ENCODE measurements at places on chromosomes 4 and X.

GRCh38 chr4:157425897-157426296, 205.4 kb downstream of the GRIA2 start:
- no peak for DNase-seq

DNA sequence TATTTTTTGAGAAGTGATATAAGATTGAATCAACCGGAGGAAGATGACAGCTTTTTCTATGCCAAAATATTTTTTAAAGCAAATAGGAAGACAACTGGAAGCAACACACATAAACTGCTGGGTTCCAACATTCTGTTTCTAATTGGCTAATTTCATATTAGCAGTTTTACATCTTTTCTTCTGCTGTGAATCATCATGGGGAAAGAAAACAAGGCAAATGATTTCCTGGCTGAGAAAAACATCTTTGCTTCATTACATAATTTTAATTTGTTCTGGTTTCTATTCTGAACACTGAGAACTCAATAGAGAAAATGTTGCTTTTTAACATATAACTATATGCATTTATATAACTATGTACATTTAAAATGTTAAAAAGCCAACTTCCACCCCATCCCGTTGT, 2518.5 kb downstream of the ARAP2 start:
- no peak for DNase-seq

- no peak for DNase-seq
Measured at GRCh38 chr4:185865901-185866328, 53.9 kb upstream of the SORBS2 start.

GRCh38 chrX:112677167-112677566, 2.6 kb downstream of the LHFPL1 start:
- DNase-seq = no peak

GRCh38 chr4:94545296-94545695, 93.6 kb downstream of the PDLIM5 start:
- DNase-seq = no peak

DNA sequence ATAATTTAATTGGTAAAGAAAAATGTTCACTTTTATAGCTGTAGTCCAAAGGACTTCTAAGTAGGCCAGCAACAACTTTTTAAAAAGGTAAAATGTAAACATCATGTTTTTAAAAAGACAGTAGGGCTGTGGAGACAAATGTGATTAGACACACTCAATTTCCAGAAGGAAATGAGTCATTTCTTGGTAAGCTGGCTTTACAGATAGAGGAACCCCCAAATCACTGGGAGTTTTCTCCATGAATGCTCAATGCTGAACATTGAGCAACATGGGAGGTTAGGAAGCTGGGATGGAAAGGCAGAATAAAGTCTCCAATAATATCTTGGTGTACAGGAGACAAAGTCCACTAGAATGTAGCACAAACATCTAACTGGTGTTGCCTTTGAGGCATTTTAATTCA, 121.3 kb downstream of the NWD2 start:
- DNase-seq = no peak

DNA sequence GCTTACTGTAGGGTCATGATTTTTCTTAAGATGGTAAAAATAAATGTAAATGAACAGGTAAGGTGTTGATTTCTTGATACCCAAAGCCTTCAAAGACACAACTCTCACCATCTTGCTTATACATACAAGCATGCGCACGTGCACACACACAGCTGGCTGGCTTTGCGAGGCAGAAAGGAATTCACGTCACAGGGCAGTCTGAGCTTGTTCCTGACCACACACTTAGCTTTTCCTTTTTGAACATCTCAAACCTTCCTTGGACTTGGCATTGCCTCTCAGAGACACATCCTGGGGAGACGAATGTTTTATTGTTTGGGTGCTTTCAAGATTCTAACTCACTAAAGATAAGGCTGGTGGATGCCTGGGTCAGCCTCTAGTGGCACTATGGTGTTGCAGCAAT, 175.0 kb downstream of the NHS start:
- DNase-seq = no peak

- DNase-seq = no peak
Measured at GRCh38 chr4:77177199-77177598, 20.2 kb downstream of the CCNG2 start.

GRCh38 chr4:184890499-184890898, 64.7 kb upstream of the ACSL1 start:
- no peak for DNase-seq

GRCh38 chr4:175504318-175504717, 307.7 kb downstream of the GPM6A start:
- no peak for DNase-seq

- no peak for DNase-seq
Measured at GRCh38 chr4:87087015-87087414, 133.4 kb downstream of the KLHL8 start.

GRCh38 chr4:104989371-104989770, 157.3 kb upstream of the TET2 start:
- DNase-seq = no peak

GRCh38 chr4:101160792-101161592, 186.3 kb downstream of the PPP3CA start:
- no peak for DNase-seq

Data from ascending aorta (tissue), 2 donors.